Left lung (tissue), 14 donors: ENCODE measurements at places on chromosomes 12 and 14. TPM values are rescaled to one million over a fixed set of nuclear protein-coding genes. Genes with fewer than 3 reads are reported as not detected.

- DNase-seq: no peak
These were observed 189.1 kb downstream of the ZFP36L1 start for GRCh38 chr14:68603533-68604360.

DNA sequence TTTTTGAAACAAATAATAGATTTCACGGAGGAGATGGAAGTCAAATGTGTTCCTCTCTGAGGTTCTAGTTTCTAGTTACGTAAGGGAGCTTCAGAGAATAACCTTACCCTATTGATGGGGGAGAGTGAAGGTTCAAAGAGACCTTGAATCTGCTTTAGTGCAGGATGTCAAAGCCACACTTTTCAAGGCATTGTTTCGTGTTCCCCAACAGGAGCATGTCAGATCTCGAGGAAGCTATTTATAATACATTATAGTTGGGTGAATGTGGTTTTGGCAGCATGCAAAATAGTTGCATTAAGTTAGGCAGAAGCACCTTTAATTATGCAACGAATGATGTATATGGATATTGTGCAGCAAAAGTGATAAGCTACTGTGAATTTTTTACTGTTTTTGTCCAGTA lies 614.9 kb downstream of the SLC16A7 start:
- DNase-seq: no peak

GRCh38 chr14:55381561-55381960 lies 30.1 kb downstream of the ATG14 start:
- DNase-seq: no peak

DNA sequence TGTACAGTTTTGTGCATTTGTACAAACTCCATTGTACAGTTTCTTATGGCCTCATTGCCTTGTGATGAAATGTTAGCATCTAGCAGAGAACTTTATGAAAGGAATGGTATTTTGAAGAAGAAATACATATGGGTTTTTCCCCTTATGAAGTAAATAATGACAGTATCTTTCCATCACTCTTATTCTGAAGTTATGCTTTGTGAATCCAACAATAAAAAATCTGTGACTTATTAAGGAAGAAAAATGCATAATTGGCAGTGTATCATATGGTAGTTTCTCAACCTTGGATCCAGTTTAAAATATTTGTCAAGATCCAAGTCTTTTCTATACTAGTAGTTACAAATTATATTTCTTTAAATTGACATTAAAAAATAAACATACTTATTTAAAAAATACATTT lies 859.1 kb upstream of the FLRT2 start:
- no peak for DNase-seq

- peak; percentile 38 for DNase-seq
These were observed 41.6 kb downstream of the NT5DC3 start for GRCh38 chr12:103799504-103799856.

DNA sequence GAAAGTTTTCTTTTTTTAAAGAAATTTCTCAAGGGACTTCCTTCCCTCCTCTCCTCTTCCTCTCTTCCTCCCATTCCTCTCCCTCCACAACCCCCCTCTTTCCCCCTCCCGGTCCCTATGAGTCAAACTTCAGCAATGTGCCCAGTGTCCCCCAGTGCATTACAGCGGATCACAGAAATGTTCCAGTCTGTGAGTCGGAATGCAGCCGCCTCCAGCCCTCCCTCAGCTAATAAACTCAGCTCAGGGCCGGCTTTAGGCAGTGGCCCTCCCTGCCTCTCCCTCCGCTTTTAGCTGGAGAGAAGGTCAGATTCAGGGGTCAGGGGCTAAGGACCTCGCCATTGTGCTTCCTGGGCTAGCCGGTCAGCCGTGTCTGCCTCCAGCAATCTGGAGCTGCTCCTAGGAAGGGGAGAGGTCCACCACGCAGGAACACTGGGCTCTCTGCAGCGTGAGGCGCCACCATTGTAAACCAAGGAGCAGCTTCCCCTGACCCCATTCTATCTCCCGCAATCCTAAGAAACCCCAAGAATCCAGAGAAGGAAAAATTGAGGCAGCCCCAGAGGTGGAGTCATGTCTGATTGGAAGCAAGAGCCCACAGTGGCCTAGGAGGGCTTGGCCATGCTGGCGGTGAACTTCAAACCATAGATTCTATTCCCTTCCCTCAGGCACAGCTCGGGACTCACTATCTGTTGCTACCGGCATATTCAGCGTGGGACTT lies 1.1 kb upstream of the HDAC7 start:
- DNase-seq: no peak

- no peak for DNase-seq
These were observed 42.7 kb downstream of the GTF2A1 start for GRCh38 chr14:81178063-81178462.

DNA sequence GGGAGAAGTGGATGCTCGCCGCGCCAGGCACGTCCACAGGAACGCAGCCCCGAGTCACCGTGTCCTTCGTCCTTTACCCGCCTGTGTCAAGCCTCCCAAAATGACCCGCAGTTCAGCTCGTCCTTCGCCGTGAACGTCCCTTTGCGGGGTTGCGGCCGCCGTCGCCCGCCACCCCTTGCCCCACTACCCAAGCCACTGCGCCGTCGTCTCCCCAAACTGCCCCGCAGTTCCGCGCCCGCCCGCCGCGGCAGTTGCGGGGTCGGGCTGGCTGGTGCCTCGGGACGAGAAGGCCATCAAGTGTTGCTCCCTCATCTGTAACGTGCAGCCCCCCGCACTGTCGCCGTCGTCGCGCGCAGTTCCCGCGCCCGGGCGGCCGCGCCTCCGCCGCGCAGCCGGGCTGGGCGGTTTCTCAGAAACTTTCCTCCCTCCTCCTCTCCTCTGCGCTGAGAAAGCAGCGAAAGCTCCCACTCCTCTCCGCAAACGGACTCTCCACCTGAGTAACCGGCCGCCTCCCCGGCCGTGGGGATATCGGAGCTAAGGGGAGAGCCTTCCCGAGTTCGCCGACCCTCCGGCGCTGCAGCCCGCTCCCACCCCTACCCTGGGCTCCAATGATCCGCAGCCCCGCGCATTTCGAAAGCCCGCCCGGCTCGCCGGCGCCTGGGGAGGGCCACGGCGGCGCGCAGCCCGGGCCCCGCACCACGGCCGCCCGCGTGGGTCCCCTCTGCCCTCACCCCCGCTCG lies 6.7 kb downstream of the CDKN1B start:
- peak; percentile 49 for DNase-seq

- no peak for DNase-seq
These were observed 134.7 kb downstream of the FGD4 start for GRCh38 chr12:32533971-32534590.

GRCh38 chr12:11014234-11014633 lies 8.2 kb downstream of the TAS2R19 start:
- no peak for DNase-seq

GRCh38 chr12:56863789-56864188 lies 70.4 kb downstream of the SDR9C7 start:
- DNase-seq: no peak

DNA sequence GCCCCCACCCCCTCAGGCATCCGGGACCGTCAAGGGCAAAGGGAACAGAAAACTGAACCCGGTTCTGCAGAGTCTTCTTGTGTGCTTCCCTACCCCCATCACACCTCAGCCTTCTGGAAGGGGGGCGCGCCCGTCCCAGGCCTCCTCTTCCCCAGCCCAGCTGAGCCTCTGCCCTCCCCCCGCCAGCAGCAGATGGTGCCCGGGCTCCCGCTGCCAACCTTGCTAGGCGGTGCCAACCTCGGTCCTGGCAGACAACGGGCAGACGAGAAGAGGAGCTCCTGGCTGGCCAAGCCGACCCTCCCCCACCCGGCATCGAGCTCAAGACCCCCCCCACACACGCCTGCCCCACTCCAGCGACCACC lies 8.7 kb downstream of the STAC3 start:
- no peak for DNase-seq

GRCh38 chr14:80215756-80216581 lies 4.7 kb upstream of the DIO2 start:
- no peak for DNase-seq

DNA sequence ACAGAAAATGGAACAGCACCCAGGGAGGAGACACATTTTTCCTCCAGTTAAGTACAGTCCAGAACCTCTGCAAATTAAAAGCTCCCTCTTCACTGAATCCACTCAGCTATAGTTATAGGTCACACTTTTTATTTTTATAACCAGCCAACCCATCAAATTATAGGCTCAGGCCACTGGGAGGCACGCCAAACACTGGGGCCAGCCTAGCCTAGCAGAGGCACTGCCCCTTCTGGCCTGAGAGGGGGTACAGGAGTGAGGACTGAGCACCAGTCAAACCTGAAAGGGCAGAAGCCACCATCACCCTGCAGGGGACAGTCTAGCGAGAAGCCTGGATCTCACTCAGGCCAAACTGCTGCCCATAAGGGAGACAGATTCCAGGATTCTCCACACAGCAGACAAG lies 19.3 kb downstream of the FMNL3 start:
- no peak for DNase-seq

DNA sequence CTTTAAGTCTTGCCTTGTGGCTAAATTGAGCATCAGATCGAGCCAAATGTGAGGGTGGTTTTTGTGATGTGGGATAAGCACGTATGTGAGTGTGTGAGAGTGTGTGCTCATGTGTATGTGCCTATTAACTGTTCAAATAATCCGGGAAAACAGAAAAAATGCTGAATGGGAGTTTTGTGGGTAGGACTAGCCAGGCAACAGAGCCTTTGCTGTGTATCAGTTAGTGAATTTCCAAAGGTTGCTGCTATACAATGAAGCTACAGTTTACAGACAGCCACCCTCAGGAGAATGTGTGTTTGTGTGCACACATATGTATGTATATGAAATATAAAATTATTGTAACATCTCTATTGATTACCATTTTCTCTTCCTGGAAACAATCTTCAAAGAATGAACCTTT lies 154.0 kb downstream of the SOX5 start:
- no peak for DNase-seq

- DNase-seq: no peak
These were observed 97.0 kb upstream of the NEDD1 start for GRCh38 chr12:96810057-96810456.

- DNase-seq: peak; percentile 74
These were observed 10.0 kb downstream of the VRTN start for GRCh38 chr14:74358176-74358829.

DNA sequence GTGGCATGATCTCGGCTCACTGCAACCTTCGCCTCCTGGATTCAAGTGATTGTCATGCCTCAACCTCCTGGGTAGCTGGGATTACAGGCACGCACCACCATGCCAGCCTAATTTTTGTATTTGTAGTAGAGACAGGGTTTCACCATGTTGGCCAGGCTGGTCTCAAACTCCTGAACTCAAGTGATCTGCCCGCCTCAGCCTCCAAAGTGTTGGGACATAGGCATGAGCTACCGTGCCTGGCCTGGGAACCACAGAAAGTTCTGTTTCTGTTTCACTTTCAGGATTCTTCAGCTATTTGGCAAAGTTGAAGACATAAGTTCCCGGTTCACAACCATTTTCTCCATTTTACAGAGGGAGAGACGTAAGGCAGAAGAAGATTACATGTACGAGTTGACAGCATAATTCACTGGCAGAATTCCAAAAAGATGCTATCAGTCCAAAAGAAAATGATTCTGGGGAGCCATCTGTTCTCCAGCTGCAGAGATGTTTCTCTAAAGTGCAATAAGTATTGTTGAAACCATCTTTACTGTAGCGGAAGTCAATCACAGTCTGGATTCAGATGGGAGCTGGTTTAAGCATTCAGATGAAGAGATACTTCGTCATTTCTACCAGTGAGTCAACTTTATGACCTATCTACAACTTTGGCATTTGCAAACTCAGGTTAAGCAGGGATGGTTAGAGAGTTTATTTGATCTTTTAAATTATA lies 8.1 kb upstream of the RNF34 start:
- no peak for DNase-seq

GRCh38 chr14:33175951-33176350 lies 237.3 kb downstream of the NPAS3 start:
- DNase-seq: no peak

- no peak for DNase-seq
These were observed 566.9 kb downstream of the NRXN3 start for GRCh38 chr14:78737116-78737515.

Gene TEX22
- polyA plus RNA-seq: 1.2 TPM

Gene CLEC9A
- polyA plus RNA-seq: 2.2 TPM

Gene KRT79
- polyA plus RNA-seq: not detected

Gene DIO2
- 1.9 TPM for polyA plus RNA-seq

Gene CMKLR1
- 11.3 TPM for polyA plus RNA-seq

Gene VDR
- polyA plus RNA-seq: 2.2 TPM

Gene SMARCC2
- 122 TPM for polyA plus RNA-seq

Gene NPAS3
- polyA plus RNA-seq: 0.65 TPM

Gene EIF2S3B
- 1.8 TPM for polyA plus RNA-seq
